ENCODE measurements at places on chromosomes 16 and 17.

- DNase-seq, result no peak
These were observed 113.3 kb downstream of the VPS53 start for GRCh38 chr17:601244-601925.

- DNase-seq, result no peak
These were observed 161.5 kb downstream of the FOXL1 start for GRCh38 chr16:86739808-86740207.

DNA sequence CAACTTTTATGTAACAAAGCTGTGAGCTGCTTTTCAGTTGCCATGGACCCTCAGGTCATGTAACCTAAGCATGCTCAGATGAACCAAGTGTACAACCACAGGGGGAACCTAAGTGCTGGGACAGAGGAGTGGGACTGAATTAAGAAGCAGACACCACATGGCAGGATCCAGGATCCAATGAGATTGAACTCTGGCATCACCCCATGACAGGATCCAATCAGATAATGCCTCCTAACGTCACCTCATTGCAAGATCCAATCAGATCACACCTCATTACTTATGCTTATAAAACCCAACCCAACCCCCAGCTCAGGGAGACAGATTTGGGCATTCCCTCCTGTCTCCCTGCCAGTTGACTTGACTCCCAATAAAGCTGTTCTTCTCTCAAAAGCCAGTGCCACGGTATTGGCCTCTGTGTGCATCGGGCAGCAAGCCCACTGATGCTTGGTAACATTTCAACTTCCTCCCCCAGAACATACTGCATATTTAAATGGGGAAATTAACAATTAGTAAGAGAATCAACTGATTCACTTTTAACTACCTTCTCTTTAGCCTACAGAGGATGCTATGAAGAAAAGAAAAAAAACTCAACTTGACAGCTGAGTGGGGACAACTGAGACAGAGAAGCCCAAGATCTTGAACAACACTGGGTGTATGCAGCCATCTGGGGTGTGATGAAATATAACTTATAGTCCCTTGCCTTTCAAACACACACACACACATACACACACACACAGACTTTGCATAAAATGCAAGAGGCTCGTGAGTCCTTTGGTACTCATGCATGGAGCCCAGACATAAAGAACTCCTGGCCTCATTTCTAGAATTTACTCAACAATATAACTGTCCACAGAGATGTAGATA lies 148.4 kb downstream of the SLC39A11 start:
- DNase-seq, result no peak

- no peak for DNase-seq
These were observed 59.9 kb downstream of the WNT3 start for GRCh38 chr17:46758614-46759013.

GRCh38 chr17:36999471-36999870 lies 50.7 kb downstream of the AATF start:
- DNase-seq, result no peak

GRCh38 chr17:43104665-43105064 lies 20.5 kb downstream of the BRCA1 start:
- DNase-seq, result no peak

DNA sequence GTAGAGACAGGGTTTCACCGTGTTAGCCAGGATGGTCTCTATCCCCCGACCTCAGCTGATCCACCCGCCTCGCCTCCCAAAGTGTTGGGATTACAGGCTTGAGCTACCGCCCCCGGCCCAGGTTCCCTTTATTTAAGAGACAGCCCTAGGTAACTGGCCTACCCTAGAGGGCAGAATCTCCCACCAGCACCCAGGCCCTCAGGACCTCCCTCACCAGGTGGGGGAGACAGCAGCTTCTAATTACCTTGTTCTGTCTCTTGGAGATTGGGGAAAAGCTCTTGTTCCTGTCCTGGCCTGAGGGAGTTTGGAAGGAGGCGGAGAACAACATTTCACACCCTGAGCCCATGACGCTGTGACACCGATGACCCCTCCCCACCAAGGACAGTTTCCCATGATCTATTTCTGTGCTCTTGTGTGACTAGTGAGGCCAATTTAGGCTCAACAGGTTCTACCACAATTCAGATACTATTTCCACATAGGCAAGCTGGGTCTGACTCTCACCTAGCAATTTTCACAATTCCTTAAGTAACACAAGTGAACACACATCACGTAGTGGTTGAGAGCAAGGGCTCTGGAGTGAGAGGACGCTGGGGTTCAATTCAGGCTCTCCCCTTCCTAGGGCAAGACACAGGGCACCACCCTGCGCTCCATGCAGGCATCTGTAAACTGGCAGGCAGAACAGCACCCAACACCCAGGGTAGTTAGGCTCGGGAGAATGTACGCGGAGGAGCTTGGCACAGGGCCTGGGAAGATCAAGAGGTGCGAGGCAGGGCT lies 20.4 kb downstream of the HDAC5 start:
- no peak for DNase-seq

DNA sequence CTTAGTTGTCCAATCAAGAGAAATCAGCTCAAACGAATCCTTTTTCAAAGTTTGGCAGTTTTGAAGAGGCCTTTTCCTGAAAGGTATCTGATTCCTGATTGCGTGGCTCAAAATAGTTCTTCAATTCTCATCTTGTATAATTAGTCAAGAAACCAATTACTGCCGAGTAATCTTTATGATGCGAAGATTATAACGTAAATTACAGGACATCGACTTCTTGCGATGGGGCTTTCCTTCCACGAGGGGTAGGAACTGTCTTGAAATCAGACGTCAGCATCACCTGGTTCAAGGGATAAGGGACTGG lies 644 bp upstream of the ARL2BP start:
- no peak for DNase-seq

DNA sequence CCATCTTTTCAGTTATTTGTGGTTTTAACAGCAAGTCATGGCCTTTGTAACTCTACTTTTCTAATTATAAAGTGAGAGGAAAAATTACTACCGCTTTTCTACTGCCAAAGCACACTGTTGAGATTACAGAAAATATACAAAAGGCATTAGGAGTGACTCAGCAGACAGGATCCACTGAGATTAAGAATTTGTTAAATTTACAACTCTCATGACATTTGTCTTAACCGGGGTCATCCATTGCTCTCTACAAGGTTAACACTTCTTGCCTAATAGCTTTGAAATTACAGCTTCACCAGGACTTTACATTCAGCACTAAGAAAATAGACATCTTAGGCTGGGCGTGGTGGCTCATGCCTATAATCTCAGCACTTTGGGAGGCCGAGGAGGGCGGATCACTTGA lies 93.4 kb downstream of the SSH2 start:
- peak; percentile 51 for DNase-seq

- DNase-seq, result no peak
These were observed 678 bp upstream of the AKAP10 start for GRCh38 chr17:19978209-19978802.

DNA sequence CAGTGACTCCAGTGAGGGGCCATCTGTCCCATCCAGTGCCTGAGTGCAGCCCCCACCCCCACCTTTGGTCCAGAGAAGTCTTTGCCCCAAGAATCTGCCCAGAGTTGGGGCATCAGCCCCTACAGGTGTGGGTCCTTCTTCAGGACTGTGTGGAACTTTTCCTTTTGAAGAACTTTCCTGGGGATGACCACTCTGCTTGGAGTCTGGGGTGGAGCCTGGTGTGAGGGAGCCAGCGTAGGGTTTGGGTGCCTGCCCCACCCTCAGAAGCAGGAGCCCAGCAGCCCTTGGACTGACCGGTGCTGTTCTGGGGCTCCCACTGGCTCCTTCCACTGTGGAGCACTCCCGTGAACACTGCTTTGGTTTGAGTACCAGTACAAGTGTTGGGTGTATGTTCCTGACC lies 19.3 kb downstream of the MPRIP start:
- no peak for DNase-seq

GRCh38 chr17:58401287-58401686 lies 16.0 kb downstream of the RNF43 start:
- no peak for DNase-seq

DNA sequence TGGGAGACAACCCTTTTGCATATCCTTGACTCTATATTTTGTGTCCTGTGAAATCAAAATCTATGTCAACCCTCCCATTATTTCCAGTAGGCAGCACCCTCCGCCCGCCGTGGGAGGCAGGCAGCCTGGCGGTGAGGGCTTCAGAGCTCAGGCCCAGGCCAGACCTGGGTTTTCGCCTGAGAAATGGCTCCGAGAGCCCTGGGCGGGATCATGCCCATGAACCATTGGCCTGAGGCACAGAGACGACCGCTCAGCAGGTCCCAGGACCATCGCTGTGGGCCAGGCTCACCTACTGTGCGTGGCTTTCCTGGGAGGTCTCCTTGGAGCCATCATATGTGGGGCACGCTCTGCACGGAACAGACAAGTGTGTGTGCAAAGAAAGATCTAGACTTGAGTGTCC lies 6.3 kb upstream of the SLC38A8 start:
- no peak for DNase-seq

- no peak for DNase-seq
These were observed 44.7 kb downstream of the TMEM132E start for GRCh38 chr17:34623856-34624766.

GRCh38 chr16:22912654-22913053 lies 98.7 kb downstream of the HS3ST2 start:
- DNase-seq, result no peak

GRCh38 chr17:869567-870525 lies 87.7 kb downstream of the MRM3 start:
- no peak for DNase-seq

DNA sequence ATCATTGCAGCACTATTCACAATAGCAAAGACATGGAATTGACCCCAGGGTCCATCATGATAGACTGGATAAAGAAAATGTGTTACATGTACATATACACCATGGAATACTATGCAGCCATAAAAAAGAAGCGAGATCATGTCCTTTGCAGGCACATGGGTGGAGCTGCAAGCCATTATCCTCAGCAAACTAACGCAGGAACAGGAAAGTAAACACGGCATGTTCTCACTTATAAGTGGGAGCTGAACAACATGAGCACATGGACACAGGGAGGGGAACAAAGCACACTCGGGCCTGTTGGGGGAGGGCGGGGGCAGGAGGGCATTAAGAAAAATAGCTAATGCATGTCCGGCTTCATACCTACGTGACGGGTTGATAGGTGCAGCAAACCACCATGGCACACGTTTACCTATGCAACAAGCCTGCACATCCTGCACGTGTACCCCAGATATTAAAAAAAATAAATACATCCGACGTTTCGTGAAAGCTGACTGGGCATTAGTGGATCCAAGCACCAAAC lies 28.9 kb downstream of the ZNF778 start:
- no peak for DNase-seq

Data from bone marrow (tissue), 2 donors.